ENCODE measurements at places on chromosomes 11 and 22.
A peak's percentile ranks its signal among the peaks of the same experiment; 100 is the strongest.

- DNase-seq: peak; percentile 67
Observed at GRCh38 chr11:58958500-58958899, 19.2 kb downstream of the GLYATL1 start.

- no peak for DNase-seq
Observed at GRCh38 chr11:4441515-4441914, 7.6 kb upstream of the OR52K2 start.

- DNase-seq: no peak
Observed at GRCh38 chr11:132704781-132705375, 827.4 kb downstream of the OPCML start.

DNA sequence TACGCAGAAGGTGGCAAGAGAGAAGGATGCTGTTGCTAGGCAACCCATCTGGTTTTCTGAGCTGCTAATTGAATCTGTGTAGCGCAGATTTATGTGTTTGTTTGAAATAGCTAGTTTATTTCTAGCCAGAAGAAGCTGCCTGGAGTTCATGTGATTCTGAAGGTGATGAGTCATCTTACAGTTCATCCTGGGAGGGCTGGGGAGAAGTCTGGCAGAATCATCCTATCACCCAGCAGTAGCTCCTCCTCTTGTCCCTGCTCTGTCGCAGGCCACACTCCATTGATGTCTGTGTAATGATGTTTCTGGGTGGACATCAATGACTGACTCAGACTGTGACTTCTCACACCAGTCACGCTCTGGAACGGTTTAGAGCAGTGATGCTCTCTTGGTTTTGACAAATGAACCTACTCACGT lies 4.8 kb upstream of the FBXO7 start:
- DNase-seq: peak; percentile 62

GRCh38 chr22:42933485-42934091 lies 76.5 kb upstream of the ARFGAP3 start:
- peak; percentile 47 for DNase-seq

- DNase-seq: no peak
Observed at GRCh38 chr22:29258407-29259252, 9.2 kb downstream of the RHBDD3 start.

- DNase-seq: no peak
Observed at GRCh38 chr22:35821654-35822053, 104.0 kb downstream of the APOL5 start.

DNA sequence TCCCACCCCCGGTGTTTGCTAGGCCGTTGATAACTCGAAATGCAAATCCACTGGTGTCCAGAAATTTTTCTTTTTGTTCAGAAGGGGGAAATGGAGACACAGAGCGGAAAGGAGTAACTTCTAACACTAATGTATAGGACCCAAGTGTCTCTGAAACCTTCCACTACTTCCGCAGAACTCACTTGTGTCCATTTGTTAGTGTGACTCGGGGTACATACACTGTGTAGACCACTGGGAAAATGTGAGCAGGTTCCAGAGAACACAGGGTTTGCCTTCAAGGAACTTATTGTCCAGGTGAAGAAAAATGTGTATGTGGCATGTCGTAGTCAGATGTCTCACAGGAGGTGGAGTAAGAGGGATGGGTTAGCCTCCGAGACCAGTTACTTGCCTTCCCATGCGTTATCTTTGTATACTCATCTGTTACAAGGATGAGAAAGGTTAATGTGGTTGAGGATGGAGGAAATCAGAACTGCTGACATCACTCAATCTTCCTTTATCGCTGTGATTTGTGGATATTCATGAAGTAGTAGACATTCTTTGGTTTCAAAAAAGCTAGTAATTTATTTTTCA lies 857 bp downstream of the ARCN1 start:
- DNase-seq: peak; percentile 80

DNA sequence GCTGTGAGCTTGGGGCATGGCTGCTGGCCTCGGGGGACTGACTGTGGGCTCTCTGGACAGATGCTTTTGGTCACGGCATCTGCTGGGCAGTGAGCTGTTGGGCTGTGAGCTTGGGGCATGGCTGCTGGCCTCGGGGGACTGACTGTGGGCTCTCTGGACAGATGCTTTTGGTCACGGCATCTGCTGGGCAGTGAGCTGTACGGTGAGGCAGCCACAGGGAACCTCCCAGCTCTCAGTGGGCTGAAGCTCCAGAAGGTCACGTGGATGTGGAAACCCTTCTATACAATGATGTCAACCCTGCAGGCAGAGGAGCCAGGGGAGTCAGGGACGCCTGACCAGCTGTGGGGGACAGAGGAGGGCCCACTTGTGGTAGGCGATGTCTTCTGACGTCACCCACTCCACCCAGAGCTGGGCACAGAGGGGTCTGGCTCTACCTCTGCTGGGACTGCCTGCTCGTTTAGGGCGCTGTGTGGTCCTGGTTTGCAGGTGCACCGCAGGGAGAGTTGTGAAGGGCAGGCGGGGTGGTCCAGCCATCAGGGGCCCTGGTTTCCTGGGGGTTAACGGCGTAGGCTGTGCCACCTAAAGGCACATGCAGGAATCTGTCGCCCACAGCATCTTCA lies 1331.3 kb downstream of the BRD1 start:
- no peak for DNase-seq

- DNase-seq: peak; percentile 13
Observed at GRCh38 chr22:40524392-40525249, 111.9 kb downstream of the MRTFA start.

DNA sequence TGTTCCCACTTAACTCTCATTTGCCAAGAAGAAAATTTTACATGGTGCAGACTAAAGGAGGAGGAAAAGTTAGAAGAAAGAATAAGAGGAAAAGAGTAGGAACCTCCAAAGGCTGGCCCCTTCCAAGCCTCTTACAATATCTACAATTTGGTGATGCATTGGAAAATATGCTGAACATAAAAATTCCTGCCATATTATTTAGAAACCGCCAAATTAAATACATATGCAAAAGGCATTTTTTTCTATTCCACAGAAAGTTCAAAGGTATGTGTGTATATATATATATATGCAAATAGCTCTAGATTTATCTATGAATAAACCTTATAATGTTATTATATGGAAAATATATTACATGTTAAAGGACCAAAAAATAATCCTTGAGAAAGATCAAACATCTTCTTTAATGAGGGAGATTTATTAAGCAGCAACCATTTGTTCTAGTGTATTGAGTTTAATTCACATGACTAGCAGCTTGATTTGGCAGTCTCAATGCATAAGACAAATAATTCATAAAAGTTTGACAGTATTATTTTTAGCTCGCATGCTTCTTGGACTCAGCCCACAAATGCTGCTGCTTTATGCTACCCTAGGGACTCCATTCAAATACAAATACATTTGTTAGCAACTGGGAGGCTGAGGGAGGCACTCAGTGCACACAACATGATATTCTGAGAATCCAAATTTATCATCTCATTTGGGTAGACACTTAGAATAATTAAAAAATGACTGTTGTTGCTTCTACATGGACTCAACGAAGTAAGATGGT lies 184.9 kb downstream of the SBF2 start:
- no peak for DNase-seq

DNA sequence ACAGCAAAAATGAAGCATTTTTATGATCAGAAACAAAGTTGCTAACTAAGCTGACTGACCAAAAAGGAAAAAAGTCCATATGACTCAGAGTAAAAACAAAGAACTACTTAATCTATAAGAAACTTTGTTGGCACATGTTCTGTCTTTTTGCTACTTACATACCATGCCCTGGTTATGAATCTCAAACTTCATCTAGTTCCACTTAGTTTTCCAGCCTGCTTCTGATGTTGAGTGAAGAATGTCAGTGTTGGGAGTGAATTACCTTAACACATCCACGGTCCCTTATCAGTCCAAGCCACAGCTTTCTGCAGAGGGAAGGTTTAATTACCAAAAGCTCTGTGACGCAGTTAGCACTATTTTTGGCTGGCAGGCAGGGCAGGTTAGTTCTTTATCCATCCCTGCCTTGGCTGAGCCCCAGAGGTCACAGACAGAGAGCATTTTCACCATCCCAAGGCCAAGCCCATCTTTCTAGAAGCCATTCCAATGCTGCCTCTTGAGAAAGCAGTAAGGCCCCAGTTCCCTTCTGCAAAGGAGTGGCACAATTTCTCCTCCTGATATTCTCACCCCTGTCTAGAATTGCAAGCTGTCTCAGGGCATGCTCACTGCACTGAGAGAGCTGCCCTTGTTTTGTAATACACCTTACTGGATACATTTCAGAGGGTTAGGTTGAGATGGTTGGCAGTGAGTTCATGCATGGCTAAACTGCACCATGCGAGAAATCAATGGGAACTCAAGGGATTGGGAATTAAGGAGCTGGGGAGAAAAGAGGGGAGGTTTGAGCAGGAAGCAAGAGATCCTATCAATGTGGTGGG lies 67.1 kb downstream of the SLC1A2 start:
- DNase-seq: peak; percentile 82

DNA sequence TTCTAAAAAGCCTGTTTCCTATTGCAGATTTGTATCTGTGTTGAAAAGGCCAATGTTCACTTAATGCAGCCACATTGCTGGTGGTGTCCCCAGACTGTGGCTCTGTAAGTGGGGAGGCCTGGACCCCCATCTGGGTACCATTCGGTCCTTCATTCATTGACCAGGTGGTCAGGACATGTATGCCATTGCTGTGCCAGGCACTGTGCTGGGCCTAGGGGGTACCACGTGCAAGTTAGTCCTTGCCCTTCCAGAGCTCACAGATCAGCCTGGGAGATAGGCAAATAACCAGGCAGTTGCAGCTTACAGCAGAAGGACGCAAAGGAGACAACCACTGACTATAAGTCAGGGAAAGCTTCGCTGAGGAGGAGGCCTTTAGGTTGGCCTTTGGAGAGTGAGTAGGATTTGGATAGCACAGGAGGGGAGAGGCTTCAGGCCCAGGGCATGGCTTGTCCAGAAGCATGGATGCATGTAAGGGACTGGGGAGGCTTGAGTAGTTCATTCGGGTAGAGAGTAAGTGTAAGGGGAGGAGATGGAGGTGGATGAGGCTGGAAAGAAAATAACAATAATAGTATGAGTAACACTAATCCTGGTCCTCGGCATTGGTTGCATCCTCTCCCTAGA lies 5.0 kb downstream of the PRDM11 start:
- DNase-seq: no peak

DNA sequence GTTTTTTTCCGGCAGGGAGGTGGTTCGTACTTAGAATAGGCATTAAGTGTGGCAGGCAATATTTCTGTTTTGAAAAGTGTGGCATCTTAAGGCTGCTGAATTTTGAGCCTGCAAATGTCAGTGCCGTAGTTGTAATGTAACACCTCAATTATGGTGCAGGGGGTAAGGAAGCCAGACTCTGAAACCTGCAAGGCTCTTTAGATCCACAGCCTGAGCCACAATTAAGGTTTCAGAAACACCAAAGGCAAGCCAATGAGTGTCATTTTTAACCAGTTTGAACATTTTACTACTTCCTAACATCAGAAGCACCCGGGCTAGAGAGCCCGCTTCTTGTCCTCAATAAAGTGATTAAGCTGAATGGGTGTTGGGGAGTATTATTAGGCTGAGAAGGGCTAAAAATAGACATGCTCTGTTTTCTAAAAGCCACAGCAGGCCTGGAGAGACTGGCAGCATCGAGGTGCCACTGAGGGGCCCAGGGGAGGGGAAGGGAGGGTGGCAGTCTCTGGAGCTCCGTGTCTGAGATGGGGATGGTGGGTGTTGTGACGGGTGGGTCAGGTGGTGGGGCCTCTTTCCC lies 113.4 kb downstream of the ZBTB16 start:
- no peak for DNase-seq

DNA sequence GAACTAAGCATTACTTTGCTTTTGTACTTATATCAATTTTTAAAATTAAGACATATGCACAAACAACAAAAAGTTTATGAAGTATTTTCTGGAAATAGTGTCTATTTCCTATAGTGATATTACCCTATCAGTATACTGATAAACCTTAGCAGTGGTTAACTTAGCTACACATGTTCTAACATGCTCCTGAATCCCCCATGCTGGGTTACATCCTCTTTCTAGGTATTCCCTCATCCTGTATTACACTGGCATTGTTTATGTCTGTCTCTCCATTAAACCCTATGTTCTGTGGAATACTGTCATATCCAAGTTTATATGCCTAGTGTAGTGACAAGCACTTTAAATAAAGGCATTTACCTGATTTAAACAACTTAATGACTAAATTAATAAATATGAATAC lies 1.8 kb upstream of the FAR1 start:
- DNase-seq: no peak

Measured in K562 (cell line).